ENCODE measurements at places on chromosomes 1 and 21.

- no peak for DNase-seq
These were observed 7.7 kb upstream of the TTLL7 start for GRCh38 chr1:84006591-84006990.

DNA sequence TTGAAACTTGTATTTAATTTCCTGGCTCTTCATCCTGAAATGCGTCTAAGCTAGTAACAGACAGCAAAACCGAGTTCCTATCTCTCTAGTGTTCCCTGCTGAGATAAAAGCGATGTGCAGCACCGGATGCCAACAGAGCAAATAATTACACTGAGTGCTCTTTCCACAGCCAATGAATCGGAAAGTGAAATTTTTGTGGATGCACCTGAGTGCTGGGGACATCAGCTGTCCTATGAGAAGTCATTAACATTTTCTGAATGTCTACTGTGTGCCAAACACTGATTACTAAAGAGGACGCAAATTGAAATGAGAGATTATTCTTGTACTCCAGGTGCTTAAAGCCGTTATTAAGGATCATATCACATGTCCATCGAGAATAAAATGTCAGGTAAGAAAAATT lies 278.0 kb downstream of the RGS7 start:
- DNase-seq, result peak; percentile 39

- DNase-seq, result no peak
These were observed 57.9 kb upstream of the FMOD start for GRCh38 chr1:203408486-203409481.

DNA sequence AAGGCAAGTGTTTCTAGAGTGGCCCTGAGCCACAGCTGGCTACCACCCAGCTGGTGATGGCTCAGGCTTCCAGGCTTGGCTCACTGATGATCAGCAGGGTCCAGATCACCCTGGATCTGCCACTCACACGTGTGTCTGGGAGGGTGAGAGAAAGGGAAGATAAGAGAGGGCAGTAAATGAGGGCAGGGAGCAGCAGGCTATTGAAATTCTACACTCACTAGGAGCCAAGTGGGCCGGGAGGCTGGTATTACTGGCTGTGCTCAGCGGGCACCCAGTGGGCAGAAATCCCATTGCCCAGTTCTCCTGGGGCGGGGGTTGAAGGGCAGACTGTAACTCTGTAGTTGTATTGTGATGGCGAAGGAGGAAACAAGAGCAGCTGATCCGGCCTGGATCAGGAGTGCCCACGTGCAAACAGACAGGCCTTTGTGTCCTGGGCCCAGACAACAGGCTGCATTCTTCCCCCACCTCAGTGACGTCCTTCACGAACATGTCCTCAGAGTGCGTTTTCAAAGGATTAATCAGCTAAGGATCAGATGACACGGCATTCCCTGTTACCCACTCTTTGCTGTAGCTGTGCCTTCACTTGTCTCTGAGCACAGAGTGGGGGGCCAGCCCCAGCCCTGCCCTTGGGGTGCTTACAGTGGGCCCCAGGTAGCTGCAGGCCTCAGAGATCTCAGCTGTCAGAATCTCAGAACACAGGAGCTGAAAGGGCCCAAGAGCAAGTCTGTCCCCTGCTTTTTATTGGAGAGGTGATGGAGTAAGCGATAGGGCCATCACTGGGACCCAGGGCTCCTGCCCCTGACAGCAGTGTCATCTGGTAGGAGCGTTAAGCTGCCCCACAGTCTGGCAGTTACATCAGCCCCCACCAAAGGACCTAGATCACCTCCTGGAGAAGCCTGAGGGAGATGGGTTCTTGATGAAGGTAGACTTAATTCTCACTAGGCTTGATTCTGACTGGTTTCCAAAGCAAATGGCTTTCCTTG lies 60.5 kb downstream of the ATP1A1 start:
- DNase-seq, result no peak

GRCh38 chr1:194809665-194810064 lies 1623.3 kb upstream of the B3GALT2 start:
- no peak for DNase-seq

DNA sequence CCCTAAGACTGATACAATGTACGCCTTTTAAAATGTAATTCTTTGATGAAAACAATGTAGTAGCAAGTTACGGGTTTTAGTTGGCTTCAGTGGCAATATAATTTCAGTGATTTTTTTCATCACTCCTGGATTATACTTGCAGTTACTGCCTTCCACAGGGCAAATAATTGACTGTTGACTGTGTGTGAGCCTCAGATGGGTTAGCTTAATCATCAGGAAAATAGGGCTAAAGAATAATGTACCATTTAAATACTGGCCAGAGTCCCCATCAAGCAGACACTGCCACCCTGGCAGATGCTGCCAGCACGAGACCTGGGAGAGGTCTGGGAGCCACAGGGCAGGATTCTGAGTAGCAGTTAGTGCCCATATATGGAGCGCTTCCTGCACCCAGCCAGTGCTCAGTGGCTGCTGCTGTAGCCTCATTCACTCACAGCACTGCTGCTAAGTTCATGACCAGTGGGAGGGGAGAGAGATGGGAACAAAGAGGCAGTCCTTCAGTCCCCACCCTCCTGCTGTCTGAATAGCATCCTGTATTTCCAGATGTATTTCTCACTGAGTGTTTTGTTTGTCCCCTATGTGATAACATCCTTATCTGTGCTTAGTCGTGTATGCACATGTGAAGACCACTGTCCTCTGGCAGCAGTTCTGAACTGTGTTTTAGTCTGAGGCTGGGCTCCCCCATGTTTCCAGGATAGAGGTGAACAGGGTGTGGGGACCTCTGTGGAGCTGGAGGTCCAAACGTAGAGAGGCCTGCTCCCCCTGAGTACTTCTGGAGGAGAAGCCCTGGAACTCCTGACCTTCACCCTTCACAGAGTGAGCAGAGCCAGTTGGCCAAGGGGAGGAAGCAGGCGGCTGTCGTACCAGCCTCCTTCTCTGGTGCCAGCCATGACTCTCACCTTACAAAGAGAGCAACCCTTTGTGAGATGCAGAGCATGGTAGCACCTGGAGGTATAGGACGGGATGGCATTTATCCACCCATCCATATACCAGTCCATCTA lies 80.4 kb downstream of the ADARB1 start:
- DNase-seq, result no peak

DNA sequence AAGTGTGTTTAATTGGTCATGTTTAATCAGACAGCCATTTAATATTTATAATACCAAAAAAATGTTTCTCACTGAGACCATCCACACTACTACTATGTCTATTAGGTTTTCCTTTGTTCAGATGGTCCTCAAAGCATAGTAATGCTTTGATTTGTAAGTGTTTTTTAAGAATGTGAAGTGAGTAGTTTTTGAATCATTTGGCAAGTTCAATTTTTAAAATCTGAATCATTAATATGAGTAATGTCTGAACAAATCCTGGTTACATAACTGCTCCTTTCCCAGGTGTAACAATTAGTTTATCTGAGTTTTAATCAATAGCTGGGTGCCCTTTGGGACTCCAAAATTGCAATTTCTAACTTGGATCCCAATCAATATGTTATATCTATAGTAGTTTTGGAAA lies 23.5 kb upstream of the RPL5 start:
- DNase-seq, result no peak

GRCh38 chr1:47655521-47656300 lies 217.9 kb downstream of the FOXD2 start:
- no peak for DNase-seq

DNA sequence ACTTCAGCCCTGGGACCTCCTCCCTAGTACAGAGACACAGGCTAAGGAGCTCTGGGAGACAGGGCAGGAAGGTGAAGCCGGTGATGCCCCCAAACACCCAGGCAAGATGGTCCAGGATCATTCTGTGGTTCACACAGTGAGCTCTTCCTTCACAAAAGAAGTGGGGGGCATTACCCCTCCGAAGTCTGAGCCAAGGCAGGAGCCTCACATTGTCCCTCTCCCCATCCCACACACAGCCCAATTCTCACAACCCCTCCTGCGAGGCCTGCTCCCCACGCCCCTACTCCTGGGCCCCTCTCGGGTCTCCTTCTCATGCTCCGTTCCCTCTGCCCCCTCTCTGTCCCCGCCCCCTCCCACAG lies 10.7 kb downstream of the MEF2D start:
- DNase-seq, result no peak

GRCh38 chr1:89364954-89365550 lies 1.2 kb downstream of the GBP6 start:
- no peak for DNase-seq

DNA sequence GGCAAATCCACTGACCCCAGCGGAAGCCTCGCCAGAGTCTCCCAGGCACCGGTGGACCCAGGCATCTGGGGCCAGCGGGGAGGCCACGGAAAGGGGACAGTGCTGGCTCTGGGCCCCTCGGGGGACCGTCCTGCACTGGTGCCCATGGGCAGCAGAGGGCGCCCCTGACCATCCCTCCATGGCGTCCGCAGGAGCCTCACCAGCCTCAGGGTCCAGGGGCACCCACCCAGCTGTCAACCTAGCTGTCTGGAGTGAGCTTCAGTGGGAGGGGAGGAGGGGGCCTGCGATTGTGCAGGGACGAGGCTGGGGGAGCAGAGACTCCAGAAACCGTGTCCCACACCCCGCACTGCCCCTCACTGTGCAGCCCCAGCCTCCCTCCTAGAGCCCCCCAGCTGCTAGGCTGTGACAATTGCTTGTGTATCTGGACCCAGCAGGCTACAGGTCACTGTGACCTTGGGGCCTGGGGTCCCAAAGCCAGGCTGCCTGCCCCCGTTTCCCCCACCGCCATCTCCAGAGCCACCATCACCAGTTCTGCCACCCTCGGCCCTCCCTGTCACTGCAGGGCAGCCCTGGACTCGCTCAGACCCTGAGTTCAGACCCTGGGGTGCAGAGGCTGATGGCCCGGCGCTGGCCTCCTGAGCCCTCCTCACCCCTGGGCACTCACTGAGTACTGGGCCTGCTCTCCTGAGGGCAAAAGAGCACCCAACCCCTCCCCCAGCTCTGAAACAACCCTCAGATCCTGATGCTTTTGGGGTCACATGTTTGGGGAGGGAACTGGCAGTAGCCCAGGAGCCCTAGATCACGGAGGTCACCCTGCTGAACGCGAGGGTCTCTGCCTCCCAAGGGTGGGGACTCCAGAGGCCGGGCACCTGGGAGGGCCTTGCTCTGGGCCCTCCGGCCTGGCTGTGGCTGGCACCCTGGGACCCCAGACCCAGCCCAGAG lies 10.6 kb upstream of the COL6A1 start:
- no peak for DNase-seq

DNA sequence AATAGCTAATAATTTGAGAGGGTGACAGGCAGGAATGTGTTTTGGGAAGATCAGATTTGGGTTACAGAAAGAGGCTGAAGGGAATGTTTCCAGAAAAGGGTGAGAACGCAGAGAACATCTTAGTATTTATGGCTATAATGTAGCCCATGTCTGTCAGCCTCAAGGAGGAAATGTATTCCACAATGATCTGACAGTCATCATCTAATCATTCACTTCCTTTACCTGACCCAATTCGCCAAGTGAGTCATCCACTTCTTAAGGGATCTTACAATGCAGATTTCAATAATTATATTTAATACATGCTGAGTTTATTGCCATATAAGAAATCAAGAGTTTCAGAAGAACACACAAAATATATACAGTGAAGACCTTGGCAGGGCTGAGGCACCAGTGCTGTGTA lies 10.8 kb downstream of the TRIM45 start:
- no peak for DNase-seq

DNA sequence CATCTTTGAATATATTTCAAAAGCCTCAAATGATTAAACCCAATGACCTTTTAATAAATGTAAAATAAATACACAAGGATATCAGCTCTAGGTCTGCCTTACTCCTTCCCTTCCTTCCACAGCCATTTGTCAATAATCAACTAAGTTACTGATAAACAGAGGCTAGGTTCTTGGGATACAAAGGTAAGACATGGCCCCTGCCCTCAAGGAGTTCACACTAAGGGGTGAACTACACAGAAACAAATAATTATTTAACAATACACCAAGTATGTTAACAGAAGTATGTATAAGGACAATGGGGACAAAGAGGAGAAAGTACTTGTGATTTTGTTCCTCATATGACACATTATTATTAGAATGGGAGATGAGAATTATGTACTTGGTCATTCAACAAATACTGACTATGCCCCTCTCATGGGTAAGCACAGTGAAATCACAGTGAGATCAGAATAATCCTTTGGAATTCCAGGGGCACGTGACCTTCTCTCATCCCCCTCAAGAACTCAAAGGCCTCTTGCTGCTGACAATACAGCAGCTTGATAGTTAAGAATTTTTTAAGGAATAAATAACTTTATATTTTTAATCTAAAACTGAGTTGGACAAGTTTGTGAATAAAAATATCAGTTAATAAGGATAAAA lies 40.2 kb downstream of the ATP1B1 start:
- no peak for DNase-seq

DNA sequence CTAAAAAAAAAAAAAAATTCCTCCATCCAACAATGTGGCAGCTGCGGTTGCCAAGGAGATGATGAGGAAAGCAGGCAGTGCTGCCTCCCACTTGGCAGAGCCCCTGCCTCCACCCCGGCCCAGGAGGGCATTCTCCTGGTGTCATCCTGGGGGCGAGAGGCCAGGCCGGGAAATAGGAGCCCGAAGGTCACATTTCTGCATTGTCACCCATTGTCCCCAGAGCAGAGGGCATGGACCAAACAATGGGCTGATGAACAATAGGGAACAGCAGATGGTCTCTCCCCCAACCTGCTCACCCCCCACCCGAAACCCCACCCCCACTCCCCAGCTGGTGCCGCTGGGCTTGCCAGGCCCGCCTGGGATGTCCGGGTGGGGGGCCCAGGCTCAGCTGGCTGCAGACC lies 37.3 kb downstream of the CAMK2N1 start:
- no peak for DNase-seq

DNA sequence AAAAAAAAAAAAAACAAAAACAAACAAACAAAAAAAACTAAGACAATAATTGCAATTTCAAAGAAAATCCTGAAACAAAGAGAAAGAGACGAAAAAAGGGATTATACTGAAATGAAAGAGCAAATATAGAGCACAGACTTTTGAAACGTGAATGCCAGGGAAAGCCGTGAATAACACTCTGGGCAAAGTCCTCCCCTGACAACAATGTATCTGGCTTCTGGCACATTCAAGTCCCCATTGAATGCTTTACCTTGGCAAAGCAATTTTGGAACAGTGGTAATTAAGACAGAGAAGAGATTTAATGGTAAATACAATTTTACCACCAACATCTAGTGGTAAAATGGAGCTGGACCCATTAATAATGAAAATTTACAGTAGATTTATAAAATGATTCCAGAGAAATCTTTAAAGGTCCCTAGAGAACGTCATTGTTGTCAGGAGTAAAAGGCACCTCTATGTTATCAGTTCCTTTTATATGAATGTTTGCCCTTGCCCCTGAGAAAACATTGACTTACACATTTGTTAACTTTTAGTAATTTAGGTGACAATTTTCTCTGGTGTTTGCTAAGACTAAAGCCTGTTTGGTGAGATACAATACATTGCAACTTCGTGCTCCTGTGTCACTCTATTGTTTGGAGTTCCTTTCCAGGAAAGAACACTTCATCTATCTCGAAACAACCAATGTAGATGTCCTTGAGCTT lies 89.7 kb downstream of the GREM2 start:
- no peak for DNase-seq

DNA sequence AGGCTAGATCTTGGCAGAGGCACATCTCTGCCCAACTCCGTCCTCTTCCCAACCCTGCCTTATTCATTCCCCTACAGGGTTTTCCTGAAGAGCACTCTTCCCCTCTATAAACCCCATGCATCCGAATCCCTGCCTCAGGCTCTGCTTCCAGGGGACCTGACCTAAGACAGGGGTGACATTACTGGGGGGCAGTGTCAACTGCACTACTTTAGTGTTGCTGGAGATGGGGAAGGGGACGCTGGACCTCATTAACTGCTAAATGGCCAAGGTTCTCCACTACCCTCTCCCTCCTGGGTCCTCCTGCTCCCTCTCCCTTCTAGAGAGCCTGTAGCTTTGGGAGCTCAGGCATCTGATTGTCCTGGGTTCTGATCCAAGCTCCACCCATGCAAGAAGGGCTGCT lies 126.2 kb downstream of the GRIK3 start:
- no peak for DNase-seq

All from NCI-H1417 treated with DMSO at 0.1 percent for 48 hours (cell line).